Activated CD4-positive, alpha-beta T cell treated with anti-CD3 and anti-CD28 coated beads for 4 hours (primary cell): ENCODE measurements at places on chromosomes 12 and 14.

DNA sequence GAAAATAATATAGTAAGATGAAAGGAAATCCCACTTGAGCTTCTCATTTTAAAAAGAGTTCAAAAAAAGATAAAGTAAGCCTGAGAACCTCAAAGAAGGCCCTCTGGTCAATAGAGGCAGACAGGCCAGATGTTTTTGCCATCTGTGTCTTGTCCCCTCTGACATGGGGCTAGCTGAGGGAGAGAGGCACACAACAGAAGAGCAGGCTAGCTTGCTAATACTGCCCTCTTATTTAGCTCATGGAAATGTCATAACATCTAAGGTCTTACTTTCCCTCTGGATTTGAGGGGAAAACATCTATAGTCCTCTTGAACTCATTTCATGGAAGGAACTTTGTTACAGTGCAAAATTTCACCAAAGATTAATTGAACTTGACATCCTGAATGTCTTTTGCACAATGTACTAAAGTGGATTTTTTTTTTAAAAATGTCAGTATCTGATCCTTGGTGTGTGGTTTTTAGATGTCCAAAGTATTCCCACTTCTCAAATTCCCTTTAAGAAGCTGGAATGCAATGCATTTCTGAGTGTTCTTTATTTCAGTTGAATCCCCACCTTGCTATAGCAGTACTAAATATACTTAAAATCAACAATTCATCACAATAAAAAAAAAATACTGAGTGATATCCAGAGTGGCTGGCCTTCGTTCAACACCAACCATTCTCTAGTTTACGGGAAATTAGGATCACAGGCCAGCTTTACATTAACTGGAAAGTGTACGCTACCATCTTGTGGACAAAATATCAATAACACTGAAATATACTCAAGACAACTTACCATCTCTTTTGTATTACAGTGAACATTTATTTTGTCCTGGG lies 176.7 kb downstream of the PAH start:
- DNase-seq, result no peak

DNA sequence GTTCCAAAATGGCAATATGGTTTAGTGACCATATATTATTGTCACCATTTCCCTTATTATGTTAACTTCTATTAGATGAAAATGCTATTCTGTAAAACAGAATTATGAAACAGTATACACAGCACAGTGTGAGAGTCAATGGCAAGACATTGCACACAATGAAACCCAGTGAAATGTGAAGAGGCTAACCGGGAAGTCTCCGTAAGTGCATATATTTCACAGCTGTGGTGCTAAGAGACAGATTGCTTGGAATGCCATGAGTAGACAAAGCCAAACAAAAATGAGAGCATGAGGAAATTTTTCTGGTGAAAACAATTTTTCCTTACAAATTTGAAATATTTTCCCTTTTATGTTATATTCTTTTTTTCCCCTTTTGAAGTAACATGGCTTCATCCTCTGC lies 49.4 kb downstream of the DYRK2 start:
- no peak for DNase-seq

- no peak for DNase-seq
Observed at GRCh38 chr12:105398930-105399329, 68.4 kb downstream of the C12orf75 start.

DNA sequence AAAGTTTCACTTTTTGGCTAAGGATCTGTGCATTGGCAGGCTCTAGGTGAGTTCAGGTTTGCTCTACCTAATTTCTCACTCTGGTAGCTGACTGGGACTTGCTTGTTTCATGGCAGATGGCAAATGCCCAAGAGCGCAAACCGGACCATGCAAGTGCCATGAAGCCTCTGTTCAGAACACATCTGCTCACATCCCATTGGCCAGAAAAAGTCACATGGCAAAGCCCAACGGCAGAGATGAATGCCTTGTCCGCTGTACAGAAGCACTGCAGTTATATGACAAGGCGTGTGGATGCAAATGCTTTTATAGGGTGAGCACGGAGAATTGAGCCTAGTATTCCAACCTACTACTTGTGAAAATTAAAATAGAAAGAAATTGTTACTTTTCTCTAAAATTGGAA lies 202.2 kb upstream of the HMGA2 start:
- DNase-seq, result no peak

DNA sequence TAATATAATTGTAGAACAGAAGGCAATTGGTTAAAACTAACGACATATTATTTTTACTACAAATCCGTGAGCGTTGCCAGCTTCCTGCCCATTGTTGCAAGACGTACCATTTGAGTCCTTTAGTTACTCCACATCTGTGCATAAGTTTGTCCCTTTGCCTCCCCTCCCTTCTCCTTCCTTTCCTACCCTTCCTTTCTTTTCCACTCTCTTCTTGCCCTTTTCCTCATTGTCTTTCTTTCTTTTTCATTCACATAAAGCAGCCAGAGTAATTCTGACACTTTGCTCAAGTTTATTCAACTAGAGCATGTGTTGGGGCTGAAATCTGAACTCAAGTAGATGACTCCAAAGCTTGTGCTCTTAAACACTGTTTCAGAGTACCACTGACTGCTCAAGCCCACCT lies 239.1 kb downstream of the FOXG1 start:
- DNase-seq, result no peak

DNA sequence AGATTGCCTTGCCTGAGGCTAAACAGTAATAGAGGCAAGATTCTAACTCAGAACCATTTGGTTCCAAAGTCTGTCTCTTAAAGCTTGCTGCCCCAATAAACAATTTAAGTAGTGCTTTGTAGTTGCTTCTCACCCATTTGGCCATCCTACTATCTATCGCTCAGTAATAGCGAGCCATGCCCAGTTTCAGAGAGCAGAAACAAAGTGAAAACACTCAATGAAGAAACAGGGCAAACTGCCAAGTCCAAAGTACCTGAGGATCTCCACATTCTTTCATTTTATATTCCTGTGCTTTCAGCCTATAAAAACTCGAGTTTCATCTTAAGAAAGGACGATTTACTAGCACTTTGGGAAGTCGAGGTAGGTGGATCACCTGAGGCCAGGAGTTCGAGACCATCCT lies 103.3 kb upstream of the BBS10 start:
- DNase-seq, result no peak

GRCh38 chr14:97851428-97851995 lies 1054.3 kb downstream of the VRK1 start:
- no peak for DNase-seq

DNA sequence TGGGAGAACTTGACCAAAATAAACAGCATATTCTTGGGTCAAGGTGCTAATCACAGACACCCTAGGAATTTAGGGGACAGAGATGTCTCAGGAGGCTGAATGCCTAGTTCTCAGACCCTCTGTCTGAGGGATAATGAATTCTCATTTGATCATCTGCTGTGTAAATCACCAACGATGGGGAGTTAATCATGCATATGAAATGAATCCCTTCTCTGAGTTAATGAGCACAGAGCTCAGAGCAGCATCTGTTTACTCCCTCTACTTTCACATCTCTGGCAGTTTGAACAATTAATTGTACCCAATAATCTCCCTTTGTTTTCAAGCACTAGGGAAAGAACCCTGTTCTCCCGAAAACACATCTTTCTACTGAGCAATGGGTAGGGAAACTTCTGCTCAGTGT lies 129.4 kb upstream of the SRRM4 start:
- no peak for DNase-seq

DNA sequence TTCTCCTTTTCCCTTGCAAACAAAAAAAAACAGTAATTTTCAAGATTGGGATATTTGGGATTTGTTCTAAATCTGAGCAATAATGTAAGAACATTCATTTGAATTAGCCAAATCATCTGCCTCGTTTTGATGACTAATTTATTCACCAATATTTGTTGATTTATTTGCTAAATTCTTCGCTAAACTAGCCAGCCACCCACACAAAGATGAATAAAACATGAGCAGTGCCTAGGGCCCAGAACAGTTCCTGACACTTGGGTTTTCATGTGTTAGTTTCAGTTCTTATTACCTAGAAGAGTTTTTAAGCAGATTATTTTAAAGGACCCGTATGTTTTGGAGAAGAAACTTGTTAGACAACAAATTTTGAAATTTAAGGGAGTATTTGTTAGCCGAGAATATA lies 1.4 kb downstream of the ETNK1 start:
- DNase-seq, result peak; percentile 26

DNA sequence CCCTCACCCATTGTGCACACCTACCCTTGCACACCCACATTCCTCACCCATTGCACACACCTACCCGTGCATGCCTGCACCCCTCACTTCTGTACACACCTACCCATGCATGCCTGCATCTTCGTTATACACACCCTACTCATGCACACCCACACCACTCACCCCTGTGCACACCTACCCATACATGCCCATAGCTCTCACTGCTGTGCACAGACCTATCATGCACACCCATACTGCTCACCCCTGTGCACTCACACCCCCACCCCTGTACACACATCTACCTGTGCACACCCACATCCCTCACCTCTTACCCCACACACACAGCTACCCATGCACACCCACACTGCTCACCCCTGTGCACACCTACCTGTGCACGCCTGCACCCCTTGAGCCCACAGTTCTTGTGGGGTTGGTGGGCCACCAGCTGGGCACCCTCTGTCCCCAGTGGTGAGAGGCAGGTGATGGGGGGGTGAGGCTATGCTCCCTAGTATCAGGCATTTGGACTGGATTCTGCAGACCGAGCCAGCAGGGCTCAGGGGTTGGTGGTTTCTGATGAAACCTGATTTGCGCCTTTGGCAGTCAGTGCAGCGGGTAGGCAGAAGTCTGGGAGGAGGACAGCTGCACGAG lies 15.6 kb downstream of the CEP170B start:
- no peak for DNase-seq

- no peak for DNase-seq
Observed at GRCh38 chr12:46483572-46484395, 111.2 kb upstream of the SLC38A2 start.

- DNase-seq, result no peak
Observed at GRCh38 chr12:116977465-116978380, 67.0 kb downstream of the FBXW8 start.

- DNase-seq, result no peak
Observed at GRCh38 chr14:37597914-37598746, 2.7 kb downstream of the TTC6 start.

- no peak for DNase-seq
Observed at GRCh38 chr12:50132505-50133135, 20.6 kb downstream of the COX14 start.

DNA sequence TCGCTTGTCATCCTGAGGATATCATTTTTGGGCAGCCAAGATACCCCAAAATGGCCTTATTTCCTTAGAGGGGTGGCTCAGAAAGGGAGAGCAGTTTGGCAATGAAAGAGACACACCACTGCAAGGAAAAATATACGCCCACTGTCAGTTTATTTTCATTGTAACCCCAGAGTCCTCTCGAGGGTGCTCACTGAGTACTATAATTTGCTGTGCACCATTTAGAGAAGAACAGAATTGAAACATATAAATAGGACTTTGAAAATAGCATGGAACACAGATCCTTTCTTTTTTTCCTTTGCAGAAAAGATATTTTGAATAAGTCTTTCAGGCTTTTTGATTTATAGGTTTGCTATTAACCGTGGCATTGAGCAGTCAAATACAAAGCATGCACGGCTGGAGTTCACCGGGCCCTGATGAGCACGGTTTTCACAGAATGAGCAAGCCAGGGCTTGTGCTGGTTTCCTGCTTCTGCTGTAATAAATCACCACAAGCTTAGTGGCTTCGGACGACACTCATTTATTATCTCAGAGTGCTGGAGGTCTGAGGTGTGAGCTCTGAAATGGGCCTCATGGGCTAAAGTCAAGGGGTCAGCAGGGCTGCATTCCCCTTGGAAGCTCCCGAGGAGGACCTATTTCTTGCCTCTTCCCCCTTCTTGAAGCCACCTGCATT lies 152.3 kb downstream of the ZNF664 start:
- DNase-seq, result no peak

GRCh38 chr12:5492562-5492961 lies 60.7 kb downstream of the NTF3 start:
- no peak for DNase-seq

DNA sequence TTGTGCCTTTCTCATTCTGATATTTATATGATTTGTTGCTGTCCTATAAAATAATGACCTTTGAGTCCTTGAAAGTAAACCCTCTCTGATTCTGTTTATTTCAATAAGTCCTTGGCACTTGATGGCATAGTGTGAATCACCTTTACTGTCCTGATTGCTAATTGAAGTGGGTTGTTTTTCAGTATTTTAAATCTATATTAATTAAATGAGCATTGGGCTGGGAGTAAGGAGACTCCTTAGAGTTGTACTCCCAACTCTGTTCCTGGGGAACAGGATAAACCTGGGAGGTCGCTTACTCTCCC lies 235.7 kb downstream of the EGLN3 start:
- no peak for DNase-seq

- no peak for DNase-seq
Observed at GRCh38 chr12:89085421-89085820, 266.9 kb downstream of the DUSP6 start.

GRCh38 chr14:55062517-55063351 lies 11.3 kb downstream of the MAPK1IP1L start:
- DNase-seq, result no peak

DNA sequence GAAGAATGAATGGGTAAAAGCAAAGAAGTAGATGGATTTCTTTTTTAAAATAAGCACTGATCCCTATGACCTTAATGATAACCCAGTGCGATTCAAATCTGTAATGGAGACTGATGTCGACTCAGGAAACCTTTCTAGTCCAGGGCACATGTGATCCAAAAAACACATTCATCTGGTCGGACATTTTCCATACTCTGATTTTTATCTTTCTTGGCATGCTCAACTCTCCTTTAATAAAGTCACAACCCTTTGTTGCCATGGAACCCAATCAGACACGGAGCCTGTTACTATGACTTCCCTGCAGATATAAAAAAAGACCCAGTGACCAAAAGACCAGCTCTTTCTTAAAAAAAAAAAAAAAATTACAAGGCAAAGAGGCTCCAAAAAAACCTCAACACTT lies 27.9 kb downstream of the TMCC3 start:
- DNase-seq, result no peak

GRCh38 chr12:90816353-90817089 lies 138.5 kb downstream of the CCER1 start:
- DNase-seq, result no peak

GRCh38 chr12:92702754-92703679 lies at the start of gene PLEKHG7:
PLEKHG7 (plus strand) TSS chr12:92702989; CDS start chr12:92706632, 3,643 bp downstream.
- DNase-seq, result no peak

DNA sequence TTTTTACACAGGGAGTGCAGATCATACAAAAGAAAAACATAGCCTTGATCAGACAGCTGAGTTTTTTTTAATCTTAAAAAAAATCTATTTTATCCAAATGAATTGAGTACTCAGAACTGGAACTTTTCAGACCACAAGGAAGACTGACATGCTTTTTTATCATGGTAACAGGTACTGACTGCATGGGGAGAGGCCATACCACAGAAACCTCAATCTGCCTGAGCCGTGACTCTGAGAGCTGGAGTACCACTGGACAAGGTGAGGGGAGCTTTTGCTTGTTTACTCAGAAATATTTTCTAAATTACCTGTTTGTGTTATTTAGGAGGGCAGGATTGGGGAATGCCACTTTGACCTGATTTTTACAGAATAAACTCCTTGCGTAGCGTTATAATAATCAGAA lies 143.9 kb downstream of the ALX1 start:
- no peak for DNase-seq
